ENCODE measurements at places on chromosomes 13 and 19.

GRCh38 chr19:38003438-38004185 lies 96.6 kb downstream of the SIPA1L3 start:
- DNase-seq = no peak

- no peak for DNase-seq
These were observed 6.1 kb upstream of the ARRDC2 start for GRCh38 chr19:18001777-18002345.

GRCh38 chr13:44224450-44225149 lies 149.0 kb upstream of the SERP2 start:
- no peak for DNase-seq

DNA sequence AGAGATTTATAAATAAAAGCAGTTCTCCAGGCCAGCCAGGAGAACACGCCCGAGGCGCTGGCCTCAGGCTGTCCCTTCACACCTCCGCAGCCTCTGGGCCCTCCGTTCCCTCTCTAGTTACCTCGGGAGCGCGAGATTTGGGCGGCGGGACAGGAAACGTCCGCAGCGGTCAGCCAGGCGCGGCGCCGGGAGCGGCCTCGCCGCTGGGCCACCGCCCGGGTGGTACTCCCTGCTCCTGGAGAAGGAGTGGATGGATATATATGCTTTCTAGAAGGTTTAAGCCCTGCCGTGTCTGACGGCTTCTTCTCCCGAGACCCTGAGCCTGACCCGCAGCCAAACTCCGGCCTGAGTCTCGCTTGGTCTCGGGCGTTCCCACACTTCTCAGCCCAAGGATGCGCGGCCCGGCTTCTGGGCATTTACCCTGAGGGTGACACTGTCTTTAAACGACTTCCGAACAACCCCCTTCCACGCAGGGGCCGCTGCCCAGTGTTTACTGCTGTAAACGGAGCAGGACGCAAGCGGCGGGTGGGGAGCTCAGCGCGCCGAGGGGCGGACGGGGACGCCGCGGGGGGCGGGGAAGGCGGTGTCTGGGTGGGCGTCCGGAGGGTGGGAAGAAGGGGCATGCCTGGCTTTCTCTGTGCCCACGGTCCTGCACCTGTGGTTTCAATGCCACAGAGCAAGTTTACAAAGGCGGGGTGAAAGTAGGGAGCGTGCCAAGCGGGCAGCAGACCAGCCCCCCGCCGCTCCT lies 2.0 kb upstream of the ZIC2 start:
- DNase-seq = no peak

DNA sequence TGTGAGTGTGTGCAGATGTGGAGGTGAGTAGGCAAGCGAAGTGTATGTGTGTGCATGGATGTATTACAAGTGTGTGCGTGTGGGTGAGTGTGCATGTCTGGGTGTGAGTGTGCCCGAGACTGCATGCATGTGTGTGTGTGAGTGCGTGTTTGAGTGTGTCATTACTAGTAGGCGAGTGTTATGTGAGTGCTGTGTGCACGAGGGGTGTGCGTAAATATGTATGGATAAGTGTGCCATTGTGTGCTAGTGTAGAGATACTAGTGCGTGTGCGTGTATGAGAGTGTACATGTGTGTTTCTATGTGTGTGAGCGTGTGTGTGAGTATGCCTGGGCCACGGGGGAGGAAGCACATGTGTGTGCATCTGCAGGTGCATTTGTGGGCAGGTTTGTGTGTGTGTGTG lies 53.8 kb downstream of the CELF5 start:
- DNase-seq = no peak

DNA sequence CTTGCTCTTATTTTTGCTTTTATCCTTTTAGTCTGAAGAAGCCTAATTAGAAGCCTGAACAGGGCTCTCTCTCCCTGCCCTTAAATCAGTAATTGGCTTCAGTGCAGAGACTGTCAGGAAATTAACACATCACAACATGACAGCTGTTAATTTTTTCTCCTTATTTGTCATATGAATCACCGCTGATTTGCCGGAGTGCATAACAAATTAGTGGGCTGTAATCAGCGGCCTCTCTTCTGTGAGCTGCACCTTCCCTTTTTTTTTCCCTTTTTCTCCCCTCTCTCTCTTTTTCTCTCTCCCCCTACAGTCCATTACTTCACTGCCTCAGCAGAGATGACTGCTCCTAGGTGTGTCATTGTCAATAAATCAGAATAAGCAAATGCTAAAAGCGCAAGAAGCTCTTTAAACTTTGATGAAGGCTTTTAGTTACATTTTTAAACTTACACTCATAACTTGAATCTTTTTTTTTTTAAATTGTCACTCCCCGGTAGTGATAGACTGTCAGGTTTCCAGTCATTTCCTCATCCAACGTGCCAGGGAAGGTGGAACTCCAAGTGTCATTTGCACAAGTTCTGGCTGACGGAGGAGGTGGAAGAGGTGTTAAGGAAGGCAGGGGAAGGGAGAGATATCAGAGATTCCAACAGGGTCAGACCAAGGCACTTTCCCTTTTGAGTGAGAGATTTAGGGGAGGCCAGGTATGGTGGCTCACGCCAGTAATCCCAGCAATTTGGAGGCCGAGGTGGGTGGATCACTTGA lies 197.1 kb upstream of the TSHZ3 start:
- no peak for DNase-seq

- no peak for DNase-seq
These were observed 8.3 kb downstream of the MAG start for GRCh38 chr19:35300339-35300649.

DNA sequence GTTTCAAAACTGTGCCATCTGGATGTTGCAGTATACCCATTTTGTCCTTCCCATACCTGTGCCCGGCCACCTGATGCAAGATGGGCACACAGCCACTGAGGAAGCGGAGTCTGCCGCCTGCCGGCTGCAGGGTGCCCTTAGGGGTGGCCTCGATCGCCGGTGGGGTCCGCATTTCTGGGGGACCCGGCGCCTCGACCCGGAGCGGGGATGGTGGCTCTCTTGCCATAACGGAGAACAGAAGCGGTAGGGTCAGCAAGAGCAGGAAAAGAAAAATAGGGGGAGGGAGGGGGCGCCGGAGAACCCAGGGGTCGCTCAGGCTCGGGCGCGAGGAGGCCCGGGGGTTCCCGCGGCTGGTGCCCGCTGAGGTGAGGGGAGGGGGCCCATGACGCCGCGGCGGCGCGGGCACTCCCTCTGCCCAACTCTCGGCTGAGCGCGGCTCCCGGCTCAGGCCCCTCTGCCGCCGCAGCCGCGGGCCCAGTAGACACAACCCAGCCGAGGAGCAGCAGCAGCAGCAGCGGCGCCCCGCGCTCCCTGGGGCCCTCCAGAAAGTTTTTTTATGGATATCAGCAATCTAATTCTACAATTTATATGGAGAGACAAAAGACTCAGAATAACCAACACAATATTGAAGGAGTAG lies 13.8 kb upstream of the CYP4F2 start:
- no peak for DNase-seq

- DNase-seq = no peak
These were observed 1465.5 kb downstream of the SLITRK5 start for GRCh38 chr13:89136678-89137077.

DNA sequence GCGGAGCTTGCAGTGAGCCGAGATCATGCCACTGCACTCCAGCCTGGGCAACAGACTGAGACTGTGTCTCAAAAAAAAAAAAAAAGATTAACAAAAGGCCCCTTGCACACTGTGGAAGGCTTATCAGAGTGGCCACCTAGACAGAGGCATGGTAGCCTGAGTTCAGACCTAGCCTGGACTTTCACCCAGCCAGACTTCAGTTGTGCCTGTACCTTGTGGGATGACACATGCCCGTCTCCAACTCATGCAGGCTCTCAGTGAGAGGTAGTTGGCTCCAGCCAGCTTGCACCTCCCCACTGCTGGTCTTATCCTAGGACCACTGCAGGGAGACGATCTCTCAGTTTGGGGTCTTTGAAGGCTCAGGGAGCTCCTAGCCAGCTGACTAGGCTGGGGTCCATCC lies 52.2 kb downstream of the GATAD2A start:
- no peak for DNase-seq

GRCh38 chr13:105033999-105034398 lies 1501.5 kb downstream of the EFNB2 start:
- no peak for DNase-seq

DNA sequence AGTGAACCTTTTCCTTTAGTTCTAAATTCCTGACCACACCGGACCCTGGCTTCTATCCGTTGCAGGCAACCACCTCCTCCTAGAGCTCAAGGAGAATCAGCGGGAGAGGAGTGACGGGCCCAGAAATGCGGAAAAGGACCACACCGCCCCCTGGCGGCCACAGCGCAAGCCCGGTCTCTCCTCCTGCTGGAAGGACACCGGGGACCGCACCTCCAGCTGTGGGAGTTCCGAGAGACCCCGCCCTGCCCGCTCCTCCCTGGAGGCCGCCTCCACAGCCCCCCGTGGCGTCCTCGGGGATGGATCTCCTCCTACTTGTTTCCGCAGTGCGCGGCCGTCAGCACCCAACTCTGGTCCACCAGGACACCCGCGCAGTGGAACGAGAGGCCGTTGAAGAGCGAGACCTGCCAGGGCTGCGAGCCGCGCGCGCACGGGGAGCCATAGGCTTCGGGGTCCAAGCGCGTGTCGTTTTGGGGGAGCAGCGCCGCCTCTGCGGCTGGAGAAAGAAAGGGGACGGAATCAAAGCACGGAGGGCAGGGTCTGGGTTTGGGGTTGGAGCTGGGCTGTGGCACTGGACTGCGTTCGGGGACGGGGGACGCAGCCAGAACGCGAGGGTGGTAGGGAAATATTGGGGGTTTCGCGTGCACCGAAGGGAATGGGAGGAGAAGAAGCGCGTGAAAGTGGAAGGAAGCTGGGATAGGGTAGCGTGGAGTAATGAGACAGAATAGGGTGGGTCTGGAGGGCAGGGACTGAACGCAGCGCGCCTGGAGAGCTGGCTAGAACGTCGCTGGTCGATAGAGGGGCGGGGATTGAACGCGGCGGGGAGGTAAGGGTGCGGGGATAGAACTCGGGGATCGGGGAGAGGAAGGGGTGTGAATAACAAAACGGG lies 2.5 kb downstream of the KLK10 start:
- DNase-seq = peak; percentile 57

- no peak for DNase-seq
These were observed 5.7 kb downstream of the ZNF551 start for GRCh38 chr19:57687363-57688010.

GRCh38 chr13:27978301-27978968 lies 9.3 kb upstream of the CDX2 start:
- DNase-seq = no peak

DNA sequence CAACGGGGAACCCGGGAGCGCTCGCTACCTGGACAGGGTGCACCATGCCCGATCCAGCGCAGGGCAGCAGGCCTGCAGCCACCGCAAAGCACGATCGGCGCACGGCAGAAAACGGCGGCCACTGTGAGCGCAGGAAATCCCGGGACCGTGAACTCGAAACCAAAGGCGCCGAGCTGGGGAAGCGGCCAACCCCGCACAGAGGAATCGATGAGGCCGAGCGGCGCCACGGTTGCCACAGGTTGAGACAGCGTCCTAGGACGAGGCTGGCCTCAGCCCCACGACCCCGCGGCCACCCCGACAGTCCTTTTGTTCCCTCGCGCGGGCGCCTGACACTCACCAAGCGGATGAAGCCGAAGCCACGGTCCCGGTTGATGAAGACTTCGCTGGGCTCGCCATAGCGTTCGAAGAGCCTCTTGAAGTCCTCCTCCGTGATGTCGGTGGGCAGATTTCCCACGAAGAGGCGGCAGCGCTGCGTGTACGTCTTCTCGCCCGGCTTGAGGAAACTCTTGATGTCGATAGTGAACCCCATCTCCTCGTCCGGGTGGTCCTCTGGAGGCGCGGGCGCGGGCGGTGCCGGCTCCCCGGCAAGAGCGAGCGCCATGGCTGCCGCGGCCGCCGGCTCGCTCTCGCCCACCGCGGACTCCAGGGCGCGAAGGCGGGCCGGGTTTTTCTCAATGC lies 557 bp downstream of the PSPC1 start:
- DNase-seq = peak; percentile 33

DNA sequence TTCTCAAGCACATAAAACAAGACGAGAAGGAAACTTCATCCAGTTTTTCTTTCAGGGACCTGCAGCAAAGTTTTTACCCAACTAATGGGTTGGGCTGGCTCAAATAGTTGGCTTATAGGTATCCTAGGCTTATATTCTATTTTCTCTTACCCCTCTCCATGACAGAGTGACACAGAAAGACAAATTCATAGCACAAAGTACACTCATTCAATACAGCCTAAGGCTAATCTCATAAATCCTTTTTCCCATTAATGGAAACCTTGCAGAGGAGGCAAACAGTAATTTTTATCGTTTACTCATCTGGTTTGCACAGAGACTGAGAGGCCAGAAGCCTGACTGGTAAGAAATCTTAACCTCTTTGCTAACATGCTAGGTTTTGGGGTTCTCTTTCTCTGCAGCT lies 1589.9 kb downstream of the SLITRK1 start:
- no peak for DNase-seq

GRCh38 chr19:50724522-50725217 lies 1.5 kb downstream of the CLEC11A start:
- peak; percentile 70 for DNase-seq

GRCh38 chr13:106507560-106508274 lies 27.7 kb downstream of the EFNB2 start:
- no peak for DNase-seq

- no peak for DNase-seq
These were observed 200.6 kb downstream of the TEX29 start for GRCh38 chr13:111521030-111521429.

DNA sequence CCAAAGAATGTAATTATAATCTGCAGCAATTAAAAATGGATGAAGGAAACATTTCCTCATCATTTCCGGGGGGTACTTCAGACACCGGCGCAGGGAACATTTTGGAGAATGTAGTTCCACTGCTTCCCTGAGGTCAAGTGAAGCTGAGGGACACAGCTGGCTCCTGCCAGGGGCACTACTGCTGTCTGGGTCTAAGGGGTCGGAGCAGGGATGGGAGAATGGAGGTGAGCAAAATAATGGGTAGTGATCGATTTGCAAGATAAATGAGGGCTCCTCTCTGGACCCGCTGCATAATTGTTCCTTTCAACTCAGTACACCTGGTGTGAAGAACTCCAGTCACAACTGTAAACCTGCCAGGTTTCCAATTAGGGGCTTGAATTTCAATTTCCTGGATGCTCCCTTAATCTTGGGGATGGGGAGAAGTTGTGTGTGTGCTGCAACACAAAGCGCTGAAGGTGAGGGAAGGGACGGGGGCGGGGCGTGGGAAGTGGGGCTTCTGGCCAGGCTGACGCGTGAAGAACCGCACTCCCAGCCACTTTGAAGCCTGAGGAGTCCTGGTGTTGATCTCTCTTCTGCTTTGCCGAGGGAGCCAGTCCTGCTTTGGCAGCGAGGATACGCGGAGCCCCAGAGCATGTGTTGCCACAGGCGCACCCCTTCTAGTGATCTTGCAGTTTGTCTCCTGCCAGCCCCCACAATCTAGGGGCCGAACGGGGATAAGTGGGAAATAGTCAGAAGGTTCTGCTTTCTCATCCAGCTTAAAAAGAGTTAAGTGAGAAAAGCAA lies 57.9 kb upstream of the PCDH8 start:
- no peak for DNase-seq

DNA sequence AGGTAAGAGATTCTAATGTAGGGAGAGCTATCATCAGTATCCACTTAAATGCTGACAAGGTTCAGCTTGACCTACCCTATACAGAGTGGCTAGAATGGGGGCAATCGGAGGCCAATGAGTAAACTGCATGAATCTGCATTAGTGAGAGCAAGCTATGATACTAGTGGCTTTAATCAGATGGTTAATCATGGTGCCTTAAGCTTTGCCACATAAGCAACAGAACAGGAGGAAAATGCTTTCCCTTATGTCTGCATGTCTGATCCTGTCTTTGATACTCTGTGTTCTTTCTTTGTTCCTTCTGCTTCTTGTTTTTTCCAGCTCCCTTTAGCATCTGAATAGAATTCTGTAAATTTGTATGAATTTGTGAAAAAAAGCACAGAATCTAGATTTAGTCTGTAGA lies 91.1 kb downstream of the WDFY2 start:
- DNase-seq = no peak

GRCh38 chr19:29812080-29812880 lies 489 bp downstream of the CCNE1 start:
- DNase-seq = no peak

All from stimulated activated CD4-positive, alpha-beta T cell treated with anti-CD3 and anti-CD28 coated beads, Interleukin-15, amount 100 ng/mL, for 1 hour (primary cell).